ENCODE measurements at places on chromosomes 12 and 14.
A peak's percentile ranks its signal among the peaks of the same experiment; 100 is the strongest.

DNA sequence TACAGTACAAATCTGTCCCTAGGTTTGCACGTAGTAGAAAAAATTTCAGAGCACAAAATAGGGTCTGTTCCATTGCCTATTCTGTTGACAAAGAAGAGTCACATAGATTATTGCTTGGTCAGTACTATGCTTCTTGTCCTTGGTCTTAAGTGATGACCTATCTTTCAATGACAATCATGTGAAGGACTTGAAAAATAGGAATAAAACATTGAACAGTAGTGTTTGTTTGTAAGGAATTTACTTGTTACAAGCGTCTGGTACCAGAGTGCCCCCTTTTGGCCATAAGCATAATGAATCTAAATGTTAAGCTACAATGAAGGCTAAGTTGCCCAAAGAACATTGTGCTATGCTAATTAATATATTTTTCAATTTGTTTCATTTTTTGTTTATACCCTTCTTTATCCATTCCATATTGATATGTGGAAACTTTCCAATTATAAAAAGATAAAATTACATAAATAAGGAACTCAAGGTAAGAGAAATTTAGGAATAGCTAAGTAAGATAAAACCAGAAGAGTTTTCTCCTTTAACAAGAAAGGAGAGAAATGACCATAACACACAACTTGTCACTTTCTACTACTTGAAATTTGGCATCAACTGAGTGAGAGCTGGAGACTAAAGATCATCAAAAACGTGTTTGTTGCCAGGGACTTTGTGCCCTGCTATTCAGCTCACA, 204.7 kb downstream of the EPS8 start:
- H3K4me3 ChIP-seq, result no peak overlapping the region
- H3K4me1 ChIP-seq, result no peaks in the 10 kb centered on the region
- no peaks in the 10 kb centered on the region for H3K27me3 ChIP-seq
- no peak for DNase-seq
- H3K36me3 ChIP-seq, result no peaks in the 10 kb centered on the region

GRCh38 chr12:122458105-122459035, 35.9 kb upstream of the CLIP1 start:
- H3K27me3 ChIP-seq, result no peaks in the 10 kb centered on the region
- no peak for DNase-seq
- H3K4me3 ChIP-seq, result no peak overlapping the region
- peaks cover 3% of the 10 kb centered on the region for H3K4me1 ChIP-seq

- no peaks in the 10 kb centered on the region for H3K36me3 ChIP-seq
- no peak overlapping the region for H3K27ac ChIP-seq
- DNase-seq, result no peak
- no peaks in the 10 kb centered on the region for H3K27me3 ChIP-seq
- H3K4me3 ChIP-seq, result no peak overlapping the region
Observed at GRCh38 chr12:105956662-105957457, 181.9 kb downstream of the NUAK1 start.

DNA sequence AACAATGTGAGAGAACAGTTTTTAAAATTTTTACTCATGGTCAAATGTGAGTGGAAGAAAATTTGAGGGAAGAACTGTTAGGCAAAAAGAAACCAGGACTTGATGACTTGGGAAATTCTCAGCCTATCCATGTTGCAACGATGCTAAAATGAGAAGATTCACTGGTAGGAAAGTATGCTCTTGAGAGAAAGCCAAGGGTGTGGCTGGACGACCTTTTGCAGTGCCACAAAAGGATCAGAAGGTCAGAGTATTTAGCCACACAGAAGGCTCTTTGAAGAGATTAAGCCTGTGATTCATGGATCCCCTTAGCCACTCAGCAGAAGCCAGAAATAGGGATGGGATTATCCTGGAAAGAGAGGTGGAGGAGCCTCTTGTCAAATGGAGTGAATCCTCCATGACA, 336.8 kb downstream of the LRIG3 start:
- no peaks in the 10 kb centered on the region for H3K27me3 ChIP-seq
- no peaks in the 10 kb centered on the region for H3K4me1 ChIP-seq
- no peaks in the 10 kb centered on the region for H3K36me3 ChIP-seq
- no peak overlapping the region for H3K4me3 ChIP-seq
- DNase-seq, result no peak

GRCh38 chr14:80586131-80586530, 355.4 kb downstream of the CEP128 start:
- no peak overlapping the region for H3K27ac ChIP-seq
- no peaks in the 10 kb centered on the region for H3K27me3 ChIP-seq
- no peaks in the 10 kb centered on the region for H3K36me3 ChIP-seq
- no peak for DNase-seq
- no peak overlapping the region for H3K4me3 ChIP-seq

DNA sequence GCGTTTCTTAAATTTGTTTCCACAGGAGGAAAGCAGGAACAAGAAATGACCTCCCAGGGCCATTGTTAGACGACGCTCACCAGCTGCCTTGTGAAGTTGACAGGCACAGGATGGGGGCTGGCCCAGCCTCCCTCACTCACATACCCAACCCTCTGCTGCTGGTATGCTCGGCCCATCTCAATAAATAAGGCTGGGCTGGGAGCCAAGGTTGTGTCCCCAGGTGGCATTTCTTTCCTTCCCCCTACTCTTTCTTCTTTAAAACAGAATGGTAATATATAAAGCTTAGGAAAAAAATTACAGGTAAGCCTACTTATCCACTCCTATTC, 93.0 kb downstream of the ACTN1 start:
- H3K27me3 ChIP-seq, result no peaks in the 10 kb centered on the region
- no peak overlapping the region for H3K4me3 ChIP-seq
- H3K36me3 ChIP-seq, result peaks cover 13% of the 10 kb centered on the region
- H3K27ac ChIP-seq, result no peak overlapping the region

GRCh38 chr12:81520064-81520945, 238.8 kb downstream of the PPFIA2 start:
- no peaks in the 10 kb centered on the region for H3K36me3 ChIP-seq
- H3K4me1 ChIP-seq, result no peaks in the 10 kb centered on the region
- DNase-seq, result no peak
- H3K27me3 ChIP-seq, result no peaks in the 10 kb centered on the region

DNA sequence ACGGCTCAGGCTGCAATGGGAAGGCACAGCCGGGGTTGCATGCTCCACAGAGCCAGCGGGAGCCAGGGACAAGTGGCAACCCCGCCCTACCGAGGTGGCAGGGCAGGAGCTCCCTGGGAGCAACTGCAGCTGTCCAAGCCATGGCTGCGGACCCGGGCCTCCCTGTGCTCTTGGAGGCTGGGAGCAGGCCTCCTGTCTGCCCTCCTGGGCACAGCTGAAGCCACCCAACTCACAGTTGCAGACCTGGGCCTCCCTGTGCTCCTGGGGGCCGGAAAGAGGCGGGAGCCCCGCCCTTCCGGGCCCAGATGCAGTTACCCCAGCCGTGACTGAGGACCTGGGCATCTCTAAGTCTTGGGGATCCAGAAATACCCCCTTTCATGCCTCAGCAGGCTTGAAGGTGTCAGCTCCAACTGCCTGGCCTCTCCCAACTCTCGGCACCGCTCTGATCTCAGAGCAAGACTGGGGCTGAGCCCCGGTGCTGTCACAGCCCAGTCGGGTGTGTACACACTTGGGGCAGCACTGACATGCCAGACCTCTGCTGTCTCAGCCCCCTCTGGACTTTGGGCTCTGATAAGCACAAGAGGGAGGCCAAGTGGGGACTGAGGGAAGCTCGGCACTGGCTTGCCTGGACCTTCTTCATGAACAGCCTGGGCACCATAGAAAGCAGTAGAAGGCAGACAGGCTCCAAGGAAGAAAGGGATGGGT, 7.5 kb upstream of the RASSF9 start:
- no peak overlapping the region for H3K4me3 ChIP-seq
- no peak overlapping the region for H3K27ac ChIP-seq
- no peak for DNase-seq
- H3K36me3 ChIP-seq, result no peaks in the 10 kb centered on the region
- H3K27me3 ChIP-seq, result no peaks in the 10 kb centered on the region
- H3K4me1 ChIP-seq, result no peaks in the 10 kb centered on the region

- DNase-seq, result no peak
- peak overlapping the region; percentile 55 for H3K27ac ChIP-seq
- H3K36me3 ChIP-seq, result no peaks in the 10 kb centered on the region
- peaks cover 46% of the 10 kb centered on the region for H3K4me1 ChIP-seq
- H3K27me3 ChIP-seq, result no peaks in the 10 kb centered on the region
Observed at GRCh38 chr12:65924716-65925115, 100.4 kb downstream of the HMGA2 start.

DNA sequence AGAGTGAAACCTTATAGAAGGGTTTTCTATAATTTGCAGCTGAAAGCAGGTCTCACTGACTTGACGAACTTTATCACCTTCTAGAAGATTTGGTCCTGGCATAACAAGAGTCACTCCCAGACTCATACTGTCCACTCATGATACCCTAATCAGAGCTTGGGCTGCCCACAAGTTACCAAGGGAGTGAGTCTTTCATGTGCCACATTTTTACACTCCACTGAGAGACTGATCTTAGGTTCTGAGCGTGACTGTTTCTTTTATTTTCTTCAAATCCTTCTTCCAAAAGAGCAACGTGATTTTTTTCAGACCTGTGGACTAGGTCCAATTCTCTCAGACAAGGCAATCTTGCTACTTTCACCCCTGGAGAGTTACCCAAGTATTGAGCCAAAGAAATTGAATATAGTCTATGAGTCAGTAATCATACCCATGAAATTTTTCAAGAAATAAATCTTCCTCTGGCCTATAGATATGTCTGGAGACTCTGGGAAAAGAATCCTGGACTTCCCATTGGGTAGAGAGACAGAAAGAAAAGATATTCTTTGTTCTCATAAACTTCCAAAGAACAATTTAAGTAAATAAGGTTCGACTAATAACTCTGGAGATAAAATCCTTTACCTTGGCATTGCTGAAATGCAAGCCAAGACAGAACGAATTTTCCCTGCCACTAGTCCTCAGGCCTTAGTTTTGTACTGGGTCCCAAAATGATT, 26.9 kb downstream of the SIX1 start:
- no peak overlapping the region for H3K27ac ChIP-seq
- H3K36me3 ChIP-seq, result no peaks in the 10 kb centered on the region
- no peaks in the 10 kb centered on the region for H3K27me3 ChIP-seq
- no peak for DNase-seq
- H3K4me1 ChIP-seq, result 0 out of 2 replicates have a peak, but pooled peaks cover 6% of the 10 kb centered on the region

- no peaks in the 10 kb centered on the region for H3K4me1 ChIP-seq
- no peaks in the 10 kb centered on the region for H3K36me3 ChIP-seq
- no peak overlapping the region for H3K27ac ChIP-seq
- no peaks in the 10 kb centered on the region for H3K27me3 ChIP-seq
- H3K4me3 ChIP-seq, result no peak overlapping the region
- DNase-seq, result no peak
Observed at GRCh38 chr14:74140374-74140850, 55.7 kb downstream of the LIN52 start.
